ENCODE measurements at places on chromosomes 5 and 9. TPM values are rescaled to one million over a fixed set of nuclear protein-coding genes. Genes with fewer than 3 reads are reported as not detected.

- H3K36me3 ChIP-seq = no peaks in the 10 kb centered on the region
- no peak overlapping the region for H3K4me3 ChIP-seq
- H3K4me1 ChIP-seq = no peaks in the 10 kb centered on the region
- no peak for DNase-seq
- no peaks in the 10 kb centered on the region for H3K27me3 ChIP-seq
These were observed 307.1 kb upstream of the ADCY2 start for GRCh38 chr5:7088849-7089248.

Gene IL9
- not detected for total RNA-seq

DNA sequence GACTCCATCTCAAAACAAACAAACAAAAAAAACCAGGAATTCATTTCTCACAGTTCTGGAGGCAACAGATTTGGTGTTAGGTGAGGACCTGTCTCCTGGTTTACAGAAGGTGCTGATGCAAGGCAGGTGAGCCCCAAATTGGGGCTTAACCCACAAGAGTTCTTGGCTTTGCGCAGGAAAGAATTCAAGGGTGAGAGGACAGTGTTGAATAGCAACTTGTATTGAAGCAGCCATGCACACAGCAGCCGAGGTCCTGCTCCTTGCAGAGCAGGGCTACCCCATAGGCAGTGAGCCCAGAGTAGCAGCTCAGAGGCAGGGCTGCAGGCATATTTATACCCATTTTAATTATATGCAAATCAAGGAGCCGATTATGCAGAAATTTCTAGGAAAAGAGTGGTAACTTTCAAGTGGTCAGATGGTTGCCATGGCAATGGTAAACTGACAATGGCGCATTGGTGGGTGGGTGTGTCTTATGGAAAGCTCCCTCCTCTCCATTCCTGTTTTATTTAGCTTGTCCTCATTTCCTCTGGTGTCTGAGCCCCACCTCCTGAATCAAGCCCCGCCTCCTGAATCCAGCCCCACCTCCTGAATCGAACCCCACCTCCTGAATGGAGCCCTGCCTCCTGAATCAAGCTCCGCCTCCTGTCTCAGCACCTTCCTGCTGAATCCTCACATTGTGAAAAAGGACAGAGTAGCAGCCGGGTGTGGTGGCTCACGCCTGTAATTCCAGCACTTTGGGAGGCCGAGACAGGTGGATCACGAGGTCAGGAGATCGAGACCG lies 34.5 kb upstream of the COL5A1 start:
- H3K4me3 ChIP-seq = no peak overlapping the region
- no peak overlapping the region for H3K27ac ChIP-seq
- H3K27me3 ChIP-seq = no peaks in the 10 kb centered on the region
- DNase-seq = no peak

DNA sequence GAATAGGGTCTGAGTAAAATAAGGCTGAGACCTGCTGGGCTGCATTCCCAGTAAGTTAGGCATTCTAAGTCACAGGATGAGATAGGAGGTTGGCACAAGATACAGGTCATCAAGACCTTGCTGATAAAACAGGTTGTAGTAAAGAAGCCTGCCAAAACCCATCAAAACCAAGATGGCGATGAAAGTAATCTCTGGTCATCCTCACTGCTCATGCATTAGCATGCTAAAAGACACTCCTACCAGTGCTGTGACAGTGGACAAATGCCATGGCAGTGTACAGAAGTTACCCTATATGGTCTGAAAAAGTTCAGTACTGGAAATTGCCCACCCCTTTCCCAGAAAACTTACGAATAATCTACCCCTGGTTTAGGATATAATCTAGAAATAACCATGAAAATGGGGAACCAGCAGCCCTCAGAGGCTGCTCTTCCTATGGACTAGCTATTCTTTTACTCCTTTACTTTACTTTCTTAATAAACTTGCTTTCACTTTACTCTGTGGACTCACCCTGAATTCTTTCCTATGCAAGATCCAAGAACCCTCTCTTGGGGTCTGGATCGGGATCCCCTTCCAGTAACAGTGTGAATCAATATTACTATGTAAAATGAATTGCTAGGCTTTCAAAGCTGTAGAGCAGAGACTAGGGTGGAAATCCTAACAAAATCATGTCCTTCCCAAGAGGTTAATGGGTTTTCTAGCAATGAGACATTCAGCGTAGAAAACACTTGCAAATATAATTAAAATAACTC lies 257.8 kb downstream of the KIAA0825 start:
- H3K4me3 ChIP-seq = no peak overlapping the region
- H3K27ac ChIP-seq = no peak overlapping the region
- no peaks in the 10 kb centered on the region for H3K36me3 ChIP-seq
- no peaks in the 10 kb centered on the region for H3K27me3 ChIP-seq

- H3K4me1 ChIP-seq = no peaks in the 10 kb centered on the region
- DNase-seq = no peak
- no peaks in the 10 kb centered on the region for H3K36me3 ChIP-seq
- H3K27me3 ChIP-seq = no peaks in the 10 kb centered on the region
- no peak overlapping the region for H3K27ac ChIP-seq
These were observed 182.0 kb downstream of the MAT2B start for GRCh38 chr5:163687414-163687813.

DNA sequence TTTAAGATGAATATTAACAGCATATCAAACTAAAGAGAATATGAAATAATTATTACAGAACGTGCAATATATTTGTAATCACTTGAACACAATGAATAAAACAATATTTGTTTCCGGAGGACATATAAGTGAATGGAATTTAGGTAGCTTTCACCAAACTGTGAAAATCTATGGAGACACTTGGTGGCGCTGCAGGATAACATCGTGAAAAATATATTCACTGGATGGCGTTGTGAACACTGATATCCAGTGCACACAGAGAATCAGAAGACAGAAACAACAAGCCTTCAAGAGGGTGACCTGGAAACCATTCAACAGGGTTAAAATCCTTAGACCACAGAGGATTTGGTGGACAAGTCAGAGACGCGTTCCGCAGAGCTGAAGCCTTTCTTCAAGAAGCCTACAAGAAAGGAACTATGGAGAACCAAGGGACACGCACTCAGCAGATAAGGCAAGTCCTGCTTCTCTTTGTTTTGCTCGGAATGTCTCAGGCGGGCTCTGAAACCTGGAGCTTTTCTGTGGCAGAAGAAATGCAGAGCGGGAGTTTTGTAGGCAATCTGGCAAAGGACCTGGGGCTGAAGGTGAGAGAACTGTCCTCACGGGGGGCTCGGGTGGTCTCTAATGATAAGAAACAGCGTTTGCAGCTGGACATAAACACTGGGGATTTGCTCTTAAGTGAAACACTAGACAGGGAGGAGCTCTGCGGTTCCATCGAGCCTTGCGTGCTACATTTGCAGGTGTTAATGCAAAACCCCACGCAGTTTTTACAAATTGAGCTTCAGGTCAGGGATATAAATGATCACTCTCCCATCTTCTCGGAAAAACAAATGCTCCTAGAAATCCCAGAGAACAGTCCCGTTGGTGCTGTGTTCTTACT lies at the start of gene PCDHB11:
Gene PCDHB11 (plus strand): TSS at position 269 of the 877 bp plus-strand sequence. CDS start 148 bp downstream, at position 417.
- H3K27me3 ChIP-seq = no peaks in the 10 kb centered on the region
- DNase-seq = no peak
- H3K36me3 ChIP-seq = no peaks in the 10 kb centered on the region
- peak within 1 kb of the TSS; percentile 3 for H3K4me3 ChIP-seq
- H3K4me1 ChIP-seq = no peaks in the 10 kb centered on the region

Gene SLCO4C1
- total RNA-seq = 0.51 TPM

DNA sequence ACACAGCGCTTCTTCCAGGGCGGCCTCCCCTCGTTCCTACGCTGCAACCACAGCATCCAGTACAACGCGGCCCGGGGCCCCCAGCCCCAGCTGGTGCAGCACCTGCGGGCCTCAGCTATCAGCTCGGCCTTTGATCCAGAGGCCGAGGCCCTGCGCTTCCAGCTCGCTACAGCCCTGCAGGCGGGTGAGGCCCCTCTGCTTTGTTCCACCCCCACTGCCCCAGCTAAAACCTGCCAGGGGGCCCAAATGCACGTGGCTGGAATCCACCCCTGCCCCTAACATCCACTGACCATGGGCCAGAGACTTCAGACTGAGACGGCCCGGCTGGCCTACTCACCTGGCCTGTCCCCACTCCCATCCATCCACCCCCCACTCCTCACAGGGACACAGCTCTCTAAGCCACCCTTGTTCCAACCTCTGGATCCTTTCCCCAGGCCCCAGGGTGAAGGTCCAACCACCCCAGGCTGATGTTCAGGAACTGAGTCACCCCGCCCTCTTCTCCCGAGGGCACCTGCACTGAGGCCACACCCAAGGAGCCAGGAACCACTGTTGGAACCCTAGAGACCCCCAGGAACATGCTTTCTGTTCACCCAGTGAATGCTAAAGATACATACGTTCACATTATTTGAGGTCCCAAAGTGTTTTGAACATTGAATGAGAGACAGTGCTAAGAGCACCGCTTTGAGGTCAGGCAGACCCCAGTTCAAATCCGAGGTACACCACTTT lies 18.9 kb upstream of the ASS1 start:
- H3K27me3 ChIP-seq = no peaks in the 10 kb centered on the region
- H3K4me1 ChIP-seq = no peaks in the 10 kb centered on the region
- no peak overlapping the region for H3K27ac ChIP-seq

GRCh38 chr9:9142001-9142400 lies 1342.4 kb upstream of the DMAC1 start:
- no peaks in the 10 kb centered on the region for H3K27me3 ChIP-seq
- no peaks in the 10 kb centered on the region for H3K4me1 ChIP-seq

Gene PDZD2
- total RNA-seq = 59.5 TPM

DNA sequence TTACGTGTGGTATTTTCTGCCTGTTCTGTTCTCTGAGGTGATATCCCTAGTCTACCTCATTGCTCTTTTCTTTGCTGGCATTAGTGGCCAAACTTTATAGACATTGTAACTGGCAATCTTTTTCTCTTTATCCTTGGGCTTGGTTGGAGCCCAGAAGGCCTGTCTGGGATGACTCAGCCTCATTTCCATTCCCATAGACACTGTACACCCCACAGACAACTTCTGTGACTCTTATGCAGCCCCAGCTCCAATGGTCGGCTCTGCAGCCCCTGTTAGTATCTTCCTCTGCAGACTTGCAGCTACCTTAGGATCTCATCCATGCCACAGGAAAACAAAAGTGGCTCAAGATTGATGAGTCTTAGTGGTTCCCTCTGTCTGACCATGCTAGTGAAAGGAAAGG lies 79.8 kb downstream of the CFAP95 start:
- no peak overlapping the region for H3K27ac ChIP-seq
- no peaks in the 10 kb centered on the region for H3K36me3 ChIP-seq
- H3K27me3 ChIP-seq = no peaks in the 10 kb centered on the region
- no peak overlapping the region for H3K4me3 ChIP-seq
- H3K4me1 ChIP-seq = no peaks in the 10 kb centered on the region

Gene LVRN
- not detected for total RNA-seq

- DNase-seq = no peak
- no peaks in the 10 kb centered on the region for H3K36me3 ChIP-seq
- H3K4me3 ChIP-seq = no peak overlapping the region
- H3K27ac ChIP-seq = no peak overlapping the region
These were observed 159.7 kb downstream of the ATP10B start for GRCh38 chr5:160692271-160692670.

Gene TAF11L2
- total RNA-seq = not detected

DNA sequence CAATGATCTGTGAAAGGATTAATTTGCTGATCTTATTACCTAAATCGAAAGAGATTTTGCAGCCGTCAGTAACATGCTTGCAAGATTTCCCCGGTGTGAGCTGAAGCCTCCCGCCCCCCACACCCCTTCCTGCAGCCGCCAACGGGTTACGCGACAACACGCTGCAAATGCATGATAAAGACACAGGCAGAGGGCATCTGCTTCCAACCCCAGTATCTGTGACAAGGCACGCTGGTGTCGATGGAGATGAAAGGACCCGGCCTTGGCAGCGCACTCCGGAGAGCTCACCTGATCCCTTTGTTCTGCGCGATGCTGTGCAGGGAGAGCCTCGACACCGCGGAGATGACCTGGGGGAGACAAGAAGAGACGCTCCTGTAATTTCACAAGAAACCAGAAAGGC lies 122.9 kb upstream of the SARDH start:
- no peaks in the 10 kb centered on the region for H3K36me3 ChIP-seq
- peaks cover 8% of the 10 kb centered on the region for H3K4me1 ChIP-seq
- H3K4me3 ChIP-seq = no peak overlapping the region
- DNase-seq = no peak
- no peaks in the 10 kb centered on the region for H3K27me3 ChIP-seq
- no peak overlapping the region for H3K27ac ChIP-seq

Gene OR1J2
- total RNA-seq = not detected

Gene TGFBR1
- 25.5 TPM for total RNA-seq

DNA sequence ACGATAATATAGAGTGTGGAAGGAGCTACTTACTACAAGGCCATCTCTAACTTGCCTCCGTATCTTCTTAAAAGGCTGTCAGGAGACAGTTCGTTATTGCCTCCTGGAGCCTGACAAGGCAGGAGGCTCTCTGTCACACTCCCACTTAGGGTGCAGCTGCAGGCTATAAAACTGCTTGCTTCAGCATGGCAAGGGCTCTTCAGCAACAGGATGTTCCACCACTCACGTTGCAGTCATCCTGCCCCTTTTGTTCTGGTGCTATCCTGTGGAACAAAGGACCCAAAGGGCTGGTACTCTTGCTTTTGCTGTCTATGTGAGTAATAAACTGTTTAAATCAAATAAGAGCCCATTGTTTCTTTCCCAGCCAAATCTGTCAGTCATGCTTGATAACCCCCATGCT lies 508.9 kb downstream of the NTRK2 start:
- no peak for DNase-seq
- H3K4me3 ChIP-seq = no peak overlapping the region

- H3K4me3 ChIP-seq = no peak overlapping the region
- H3K27me3 ChIP-seq = no peaks in the 10 kb centered on the region
- no peak for DNase-seq
- no peaks in the 10 kb centered on the region for H3K4me1 ChIP-seq
- H3K27ac ChIP-seq = no peak overlapping the region
- no peaks in the 10 kb centered on the region for H3K36me3 ChIP-seq
These were observed 177.6 kb upstream of the TLX3 start for GRCh38 chr5:171131497-171131896.

GRCh38 chr5:162324328-162324727 lies 256.8 kb downstream of the GABRG2 start:
- no peak for DNase-seq
- no peak overlapping the region for H3K4me3 ChIP-seq
- H3K36me3 ChIP-seq = no peaks in the 10 kb centered on the region
- H3K27me3 ChIP-seq = no peaks in the 10 kb centered on the region

Gene CCL27
- not detected for total RNA-seq

GRCh38 chr5:153974813-153975163 lies 63.9 kb downstream of the FAM114A2 start:
- H3K4me1 ChIP-seq = no peaks in the 10 kb centered on the region
- no peaks in the 10 kb centered on the region for H3K36me3 ChIP-seq
- no peak for DNase-seq
- no peaks in the 10 kb centered on the region for H3K27me3 ChIP-seq

Gene SPATA31C1
- total RNA-seq = not detected

Gene ARHGEF37
- 50.4 TPM for total RNA-seq

GRCh38 chr9:124975131-124975530 lies 34.2 kb upstream of the GOLGA1 start:
- H3K4me1 ChIP-seq = no peaks in the 10 kb centered on the region
- no peak for DNase-seq
- no peaks in the 10 kb centered on the region for H3K27me3 ChIP-seq
- no peaks in the 10 kb centered on the region for H3K36me3 ChIP-seq
- no peak overlapping the region for H3K27ac ChIP-seq
- no peak overlapping the region for H3K4me3 ChIP-seq

- no peaks in the 10 kb centered on the region for H3K36me3 ChIP-seq
- no peaks in the 10 kb centered on the region for H3K27me3 ChIP-seq
- H3K4me1 ChIP-seq = no peaks in the 10 kb centered on the region
- DNase-seq = no peak
These were observed 79.0 kb upstream of the RNF38 start for GRCh38 chr9:36479101-36479500.
